Peyer's patch (tissue), 4 donors: ENCODE measurements at places on chromosomes 5 and 9. TPM values are rescaled to one million over a fixed set of nuclear protein-coding genes. Genes with fewer than 3 reads are reported as not detected.

DNA sequence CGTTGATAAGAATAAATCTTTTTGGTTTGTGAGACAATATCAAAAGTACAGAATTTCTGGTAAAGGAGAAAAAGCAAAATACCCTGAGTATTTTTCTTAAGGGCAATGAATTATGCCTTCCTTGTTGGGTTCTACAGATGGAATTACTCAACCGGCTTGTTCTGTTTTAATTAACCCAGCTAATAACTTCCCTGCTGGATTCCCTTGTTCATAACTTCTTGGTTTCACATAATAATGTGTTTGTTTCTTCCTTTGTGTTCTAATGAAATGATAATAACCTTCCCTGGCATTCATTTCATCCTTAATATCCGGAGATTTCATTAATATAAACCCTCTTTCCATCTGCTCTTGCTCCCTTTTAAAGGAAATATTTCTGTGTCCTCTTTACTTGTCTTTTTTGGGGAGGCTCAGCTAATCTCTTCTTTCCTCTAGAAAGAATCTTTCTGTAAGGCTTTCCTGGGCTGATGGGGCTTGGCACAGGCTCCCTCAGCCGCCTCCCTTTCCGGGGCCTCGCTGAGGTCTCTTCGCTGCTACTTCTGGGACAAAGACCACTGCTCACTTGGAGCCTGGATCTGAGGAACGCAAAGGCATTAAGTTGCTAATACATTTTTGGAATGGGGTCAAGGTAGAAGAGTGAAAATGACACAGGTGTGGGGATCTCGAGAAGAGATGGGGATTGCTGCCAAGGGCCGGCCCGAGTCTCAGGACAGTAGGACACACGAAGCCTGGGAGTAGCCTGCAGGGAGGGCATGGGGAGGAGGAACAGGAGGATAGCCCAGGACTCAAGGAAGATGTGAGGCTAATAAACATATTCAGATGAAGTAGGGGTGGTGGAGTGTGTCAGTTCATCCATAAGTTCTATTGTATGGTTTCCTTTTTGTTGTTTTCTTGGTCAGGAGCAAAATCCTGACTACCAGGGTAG is 118.5 kb downstream of the NRG2 start:
- DNase-seq: no peak

PCA3 gene
- 0.40 TPM for total RNA-seq

TAF11L5 gene
- not detected for total RNA-seq

GRCh38 chr9:101119206-101119819 is 90.8 kb downstream of the PLPPR1 start:
- DNase-seq: no peak

DNA sequence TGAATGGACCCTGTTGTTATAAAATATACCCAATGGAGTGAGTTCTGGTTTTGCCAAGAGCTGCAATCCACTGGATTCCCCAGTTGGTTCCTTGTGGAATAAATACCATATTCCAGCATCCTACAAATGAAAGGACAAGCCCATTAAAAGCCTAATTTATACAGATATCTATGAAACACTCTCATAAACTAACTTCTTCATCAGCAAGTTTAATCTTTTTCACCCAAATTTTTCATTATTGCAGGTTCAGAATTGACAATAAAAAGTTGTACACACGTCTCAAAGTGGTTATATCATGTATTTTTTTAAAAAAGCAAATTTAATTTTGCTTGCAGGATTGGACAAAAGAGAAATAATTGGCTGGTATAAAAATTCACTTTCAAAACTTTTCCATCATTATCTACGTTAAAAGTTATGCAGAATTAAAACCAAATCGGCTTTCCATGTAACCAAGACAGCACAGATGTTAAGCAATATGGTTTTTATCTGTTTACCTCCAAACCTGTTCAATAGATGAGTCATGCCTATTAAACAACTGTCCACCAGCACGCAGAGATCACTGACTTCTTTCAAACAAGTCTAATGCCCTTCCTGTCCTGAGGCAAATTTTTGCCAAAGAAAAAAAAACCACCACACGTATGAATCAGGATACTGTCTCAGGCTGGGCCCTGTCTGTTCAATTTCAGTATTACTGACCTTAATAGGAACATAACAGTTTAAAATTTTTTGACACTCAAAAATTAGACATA is 42.5 kb downstream of the CEMIP2 start:
- no peak for DNase-seq

- no peak for DNase-seq
These were observed 94.0 kb upstream of the GRIN3A start for GRCh38 chr9:101832486-101832885.

CLIC3 gene
- not detected for total RNA-seq

CDKN2B-AS1 gene
- 22.7 TPM for total RNA-seq

TOPORS gene
- 19.9 TPM for total RNA-seq

GRCh38 chr9:74777136-74777879 is 110.4 kb downstream of the TRPM6 start:
- peak; percentile 73 for DNase-seq

IRX1 gene
- total RNA-seq: not detected

GRCh38 chr9:120917929-120918762 is 8.4 kb downstream of the TRAF1 start:
- DNase-seq: no peak

GRCh38 chr9:93194641-93195040 is 10.7 kb downstream of the WNK2 start:
- DNase-seq: no peak

DBH gene
- not detected for total RNA-seq

DNA sequence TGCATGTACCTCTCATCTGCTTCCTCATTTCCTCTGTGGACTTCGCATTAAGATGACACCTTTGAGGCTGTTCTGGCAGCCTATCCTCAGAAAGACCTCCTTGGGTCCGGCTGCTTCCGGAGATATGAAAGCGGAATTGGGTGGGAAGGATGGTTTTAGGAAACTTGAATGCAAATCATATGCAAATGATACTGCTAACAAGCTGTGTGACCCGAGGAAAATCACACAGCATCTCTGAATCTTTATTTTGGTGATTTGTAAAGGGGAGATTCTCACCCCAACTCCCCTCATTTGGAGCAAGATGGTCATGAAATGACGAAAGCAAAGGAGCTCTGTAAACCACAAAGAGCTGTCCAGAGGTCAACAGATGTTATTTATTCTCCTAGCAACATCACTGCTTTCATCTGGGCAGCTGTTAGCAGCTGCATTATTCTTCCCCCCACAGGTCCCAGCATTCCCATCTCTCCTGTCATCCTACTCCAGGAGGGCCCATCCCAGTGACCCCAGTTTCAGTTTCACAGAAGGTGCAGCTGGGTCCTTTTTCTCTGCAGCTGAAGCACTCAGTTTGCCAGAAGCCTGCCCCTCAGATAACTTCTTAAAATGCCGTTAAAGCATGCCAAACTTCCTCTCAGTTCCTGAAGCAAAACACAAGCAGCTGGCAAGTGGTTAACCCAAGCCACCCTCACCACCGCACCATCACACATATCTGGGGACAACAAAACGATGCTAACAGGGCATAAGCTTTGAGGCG is 269.5 kb downstream of the SEC61B start:
- DNase-seq: no peak

ENG gene
- total RNA-seq: 24.3 TPM

LVRN gene
- 5.8 TPM for total RNA-seq

NIM1K gene
- total RNA-seq: not detected

ZNF879 gene
- 28.1 TPM for total RNA-seq

DNA sequence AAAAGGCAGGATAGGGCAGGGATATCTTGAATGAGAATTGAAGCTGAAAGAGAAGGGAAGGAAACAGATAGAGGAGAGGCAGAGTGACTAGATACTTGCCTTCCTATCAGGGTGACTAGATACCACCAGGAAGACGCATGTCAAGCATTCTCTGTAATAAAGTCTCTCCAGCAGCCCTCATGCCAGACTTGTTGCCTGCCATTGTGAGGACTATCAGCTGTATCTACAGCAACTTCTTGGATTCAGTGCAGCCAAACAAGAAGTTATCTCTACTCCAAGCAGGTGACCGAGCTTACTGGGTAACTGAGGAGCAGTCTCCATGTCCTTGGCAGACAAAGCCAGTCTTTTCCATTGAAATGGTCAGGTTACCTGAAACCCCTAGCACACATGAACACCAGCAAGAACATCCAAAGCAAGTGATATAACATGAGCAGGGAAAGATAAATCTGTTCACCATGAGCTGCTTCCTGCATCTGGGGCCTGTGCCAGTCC is 9.3 kb downstream of the SH3RF2 start:
- DNase-seq: no peak

PSD2 gene
- not detected for total RNA-seq

DNA sequence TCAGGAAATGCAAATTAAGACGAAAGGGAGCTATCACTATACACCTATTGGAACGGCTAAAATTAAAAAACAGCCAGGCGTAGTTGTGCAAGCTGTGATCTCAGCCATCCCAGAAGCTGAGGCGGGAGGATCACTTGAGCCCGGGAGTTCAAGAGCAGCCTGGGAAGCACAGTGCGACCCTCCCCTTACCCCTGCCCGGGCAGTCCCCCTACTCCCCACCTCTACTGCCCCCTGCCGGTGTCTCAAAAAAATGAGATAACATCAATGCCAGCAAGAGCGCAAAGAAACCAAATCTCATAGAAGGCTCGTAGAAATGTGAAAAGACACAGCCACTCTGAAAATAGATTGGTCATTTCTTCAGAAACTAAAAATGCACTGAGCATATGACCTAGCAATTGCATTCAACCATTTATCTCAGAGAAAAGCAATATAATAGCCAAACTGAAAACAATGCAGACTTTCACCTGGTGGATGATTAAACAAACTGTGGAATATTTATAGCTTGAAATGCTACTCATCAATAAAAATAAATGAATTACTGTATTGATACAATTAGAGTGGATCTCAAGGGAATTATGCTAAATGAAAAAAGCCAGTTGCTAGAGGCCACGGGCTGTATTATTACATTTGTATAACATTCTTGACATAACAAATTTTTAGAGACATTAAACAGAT is 20.6 kb downstream of the OR2V2 start:
- no peak for DNase-seq

DNA sequence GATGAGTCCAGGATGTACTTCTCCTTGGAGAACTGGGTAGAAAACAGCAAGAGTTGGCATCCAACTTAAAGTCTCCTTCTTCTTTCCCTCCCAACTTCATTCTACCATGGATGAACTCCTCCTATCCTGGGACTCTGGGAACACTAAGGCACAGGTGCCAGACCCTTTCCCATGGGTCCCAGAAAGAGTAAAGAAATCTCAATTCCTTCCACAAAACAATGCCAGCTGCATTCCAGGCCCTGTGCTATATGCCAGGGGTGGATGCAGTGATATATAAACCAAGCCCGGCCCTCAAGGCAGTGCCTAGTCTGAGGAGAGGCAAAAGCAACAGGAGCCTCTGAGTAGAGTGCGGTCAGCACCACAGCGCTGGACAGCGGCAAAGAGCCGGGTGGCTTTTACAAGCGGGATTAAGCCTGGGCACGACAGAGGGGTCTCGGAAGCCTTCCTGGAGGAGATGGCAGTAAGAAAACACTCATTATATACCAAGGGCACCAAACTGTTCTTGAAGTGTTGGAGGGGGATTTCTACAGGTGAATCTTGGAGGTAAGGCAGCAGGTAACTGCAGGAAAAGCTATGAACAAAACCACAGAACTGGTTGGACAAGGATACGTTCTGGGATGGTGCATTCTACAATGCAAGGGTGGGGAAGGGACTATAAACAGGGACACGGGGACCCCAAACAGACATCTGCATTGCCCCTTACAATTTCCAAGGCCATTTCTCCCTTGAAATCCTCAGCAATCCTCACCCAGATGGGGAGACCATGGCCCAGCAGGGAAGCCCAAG is 16.4 kb upstream of the TOR2A start:
- no peak for DNase-seq

DNA sequence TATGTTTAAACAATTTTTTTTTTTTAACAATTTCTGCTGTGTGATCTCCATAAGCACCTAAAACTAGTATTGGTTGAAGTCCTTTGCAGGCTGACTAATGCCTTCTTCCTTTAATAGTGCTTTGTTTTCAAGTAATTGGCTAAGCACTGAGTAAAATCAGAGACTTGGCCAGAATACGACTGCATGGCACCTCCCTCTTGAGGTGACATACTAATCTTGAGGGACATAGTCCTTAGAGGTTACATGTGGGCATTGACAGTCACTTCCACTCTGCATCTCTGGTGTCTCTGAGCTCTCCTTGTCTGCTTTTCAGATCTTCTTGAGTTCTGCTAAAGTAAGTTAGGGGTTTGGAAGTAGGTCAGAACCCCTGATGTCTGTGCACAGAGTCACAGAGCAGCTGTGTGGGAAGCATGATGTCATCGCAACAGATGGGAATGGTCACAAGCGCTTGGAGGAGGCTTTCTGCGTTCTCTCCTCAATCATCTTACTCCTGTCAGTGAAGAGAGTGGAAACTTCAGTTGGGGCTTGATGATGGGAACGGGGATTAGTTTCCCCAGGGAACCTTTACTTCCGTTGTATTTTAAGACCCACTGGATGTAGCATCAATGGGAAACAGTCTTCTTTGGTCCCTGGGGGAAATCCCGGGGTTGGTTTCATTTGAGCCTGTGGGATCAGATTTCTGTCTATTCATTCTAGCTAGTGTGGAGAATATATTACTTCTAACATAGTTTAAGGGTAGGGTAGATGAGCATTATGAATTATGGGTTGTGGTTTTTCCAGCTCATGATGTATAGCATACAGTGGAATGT is 136.9 kb downstream of the ARHGAP26 start:
- DNase-seq: no peak

ENHO gene
- total RNA-seq: not detected

DNA sequence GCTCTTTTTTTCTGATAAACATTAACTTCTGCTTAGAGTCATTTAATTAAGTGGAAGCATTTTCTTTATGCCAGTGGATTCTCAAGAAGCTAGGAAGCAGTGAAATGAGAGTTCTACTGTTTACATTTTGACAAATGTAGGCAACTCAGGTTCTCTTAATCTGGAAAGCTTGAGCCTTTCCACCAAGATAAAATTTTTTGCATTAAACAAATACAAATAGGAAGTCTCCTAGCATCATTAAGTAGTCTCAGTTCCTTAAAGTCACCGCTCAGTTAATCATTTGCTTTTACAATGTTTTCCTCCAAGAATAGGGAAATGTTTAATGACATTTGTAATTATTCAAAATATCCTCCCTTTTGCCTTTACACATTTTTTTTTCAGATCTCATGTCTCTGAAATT is 290.4 kb upstream of the PDE4D start:
- no peak for DNase-seq

DNA sequence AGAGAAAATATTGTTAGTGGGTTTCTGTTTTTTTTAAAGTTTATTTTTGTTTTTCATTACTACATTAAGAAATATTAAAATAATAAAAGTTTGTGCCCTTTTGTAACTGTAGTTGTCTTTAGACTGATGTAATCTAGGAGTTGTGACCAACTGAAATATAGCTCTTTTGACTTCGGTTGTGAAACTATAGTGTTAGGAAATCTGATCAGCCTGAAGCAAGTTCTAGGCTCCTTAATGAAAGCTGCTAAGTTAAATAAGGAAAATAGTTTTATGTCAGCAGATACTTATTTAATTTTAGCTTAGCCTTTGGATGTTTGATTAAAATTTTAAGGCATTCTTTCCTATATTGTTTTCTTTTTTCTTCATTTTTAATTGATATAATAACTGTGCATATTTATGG is 14.2 kb downstream of the AP3S1 start:
- DNase-seq: no peak

IL4 gene
- total RNA-seq: not detected

- no peak for DNase-seq
These were observed 318.2 kb downstream of the PARP8 start for GRCh38 chr5:50984640-50985039.
